ENCODE measurements at places on chromosomes 16 and 17.

DNA sequence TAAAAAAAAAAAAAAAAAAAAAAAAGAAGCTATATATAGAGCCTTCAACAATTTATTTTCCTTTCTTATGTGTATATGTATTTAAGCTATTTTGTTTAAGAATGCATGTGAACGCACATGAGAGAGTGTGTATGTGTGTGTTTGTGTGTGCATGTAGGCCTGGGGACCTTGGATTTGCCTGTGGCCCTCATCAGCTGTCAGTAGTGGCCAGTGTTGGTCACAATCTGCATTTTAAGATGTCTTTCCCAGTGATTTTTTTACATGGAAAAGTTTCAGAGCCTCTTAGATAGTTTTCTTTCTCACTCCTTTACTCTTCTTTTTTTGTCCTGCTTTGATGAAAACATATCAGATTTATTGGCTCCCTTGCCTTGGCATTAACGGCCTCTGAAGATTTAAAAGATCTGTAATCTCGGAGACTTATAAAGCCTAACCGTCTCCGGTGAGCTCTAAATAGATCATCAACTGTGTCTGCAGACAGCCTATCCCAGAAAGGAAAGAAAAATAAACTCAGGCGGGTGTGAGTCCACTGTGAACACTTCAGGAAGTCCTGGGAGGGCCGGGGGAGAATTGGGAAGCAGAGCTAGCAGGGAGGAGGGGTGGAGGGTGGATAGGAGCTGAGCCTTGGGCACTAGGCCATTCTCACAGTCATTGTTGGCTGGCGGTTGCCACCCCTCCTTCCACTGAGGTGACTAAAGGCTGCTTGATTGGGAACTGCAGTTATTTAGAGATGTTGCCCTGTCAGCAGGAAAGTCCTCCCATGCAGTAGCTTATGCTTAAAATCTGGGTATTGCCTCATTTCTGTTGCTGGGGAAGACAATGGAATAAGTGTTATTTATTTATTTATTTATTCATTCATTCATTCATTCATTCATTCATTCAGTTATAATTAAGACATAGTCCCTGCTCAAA lies 86.8 kb downstream of the WWP2 start:
- peak; percentile 58 for DNase-seq

- DNase-seq = no peak
Observed at GRCh38 chr17:79241616-79242015, 167.0 kb downstream of the ENGASE start.

- DNase-seq = no peak
Observed at GRCh38 chr16:76464955-76465620, 187.9 kb downstream of the CNTNAP4 start.

- DNase-seq = no peak
Observed at GRCh38 chr16:65342231-65342866, 220.5 kb upstream of the CDH11 start.

DNA sequence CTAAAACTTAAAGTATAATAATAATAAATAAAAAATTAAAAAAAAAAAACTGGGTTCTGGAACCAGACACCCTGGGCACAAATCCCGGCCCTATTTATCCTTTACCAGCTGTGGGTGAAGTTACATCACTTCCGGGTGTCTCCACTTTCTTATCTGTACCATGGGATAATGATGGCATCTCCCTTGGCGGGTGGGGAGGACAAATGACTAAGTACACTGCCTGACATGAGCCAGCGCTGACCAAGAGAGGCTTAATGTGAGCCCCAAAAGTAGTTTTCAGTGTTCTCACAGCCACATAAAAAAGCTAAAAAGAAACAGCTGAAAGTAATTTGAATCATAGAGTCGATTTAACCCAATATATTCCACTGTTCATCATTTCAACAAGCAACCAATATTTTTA lies 424.9 kb downstream of the SOX9 start:
- no peak for DNase-seq

DNA sequence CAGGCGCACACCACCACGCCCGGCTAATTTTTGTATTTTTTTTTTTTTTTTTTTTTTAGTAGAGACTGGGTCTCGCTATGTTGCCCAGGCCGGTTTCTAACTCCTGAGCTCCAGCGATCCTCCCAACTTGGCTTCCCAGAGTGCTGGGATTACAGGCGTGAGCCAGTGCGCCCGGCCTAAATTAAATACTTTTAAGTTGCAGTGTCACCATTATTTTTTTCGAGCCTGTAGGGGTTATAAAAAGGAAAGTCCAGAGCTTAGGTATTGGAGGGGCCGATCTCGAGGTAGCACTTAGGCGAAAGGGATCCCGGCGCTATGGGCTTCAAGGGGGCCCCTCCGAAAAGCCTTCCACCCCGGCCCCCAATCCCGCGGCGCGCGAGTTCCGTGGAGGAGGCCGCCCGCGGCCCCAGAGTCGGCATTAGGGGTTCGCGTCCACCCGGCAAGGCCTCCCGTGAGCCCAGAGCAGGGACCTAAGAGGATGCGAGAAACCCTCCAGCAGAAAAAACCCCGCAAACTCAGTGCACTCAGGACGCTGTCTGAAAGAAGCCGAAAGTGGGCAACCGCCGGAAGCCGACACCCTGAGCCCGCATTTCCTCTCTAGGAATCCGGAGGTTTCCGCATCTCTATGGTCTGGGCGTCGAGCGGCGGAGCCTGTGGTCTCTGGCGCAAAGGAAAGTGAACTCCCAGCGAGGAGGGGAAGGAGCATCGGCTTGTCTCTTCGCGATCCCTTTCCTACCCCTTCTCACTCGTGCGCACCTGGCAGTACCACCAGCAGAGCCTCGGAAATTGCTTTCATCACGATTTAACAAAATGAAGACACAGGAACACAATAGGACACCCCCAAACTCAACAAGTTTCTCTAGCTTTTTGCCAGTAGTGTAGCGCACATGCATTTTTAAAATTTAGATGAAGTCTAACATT lies 14.1 kb upstream of the RGS9 start:
- peak; percentile 87 for DNase-seq
